ENCODE measurements at places on chromosomes 7 and 10. TPM values are rescaled to one million over a fixed set of nuclear protein-coding genes. Genes with fewer than 3 reads are reported as not detected.

DNA sequence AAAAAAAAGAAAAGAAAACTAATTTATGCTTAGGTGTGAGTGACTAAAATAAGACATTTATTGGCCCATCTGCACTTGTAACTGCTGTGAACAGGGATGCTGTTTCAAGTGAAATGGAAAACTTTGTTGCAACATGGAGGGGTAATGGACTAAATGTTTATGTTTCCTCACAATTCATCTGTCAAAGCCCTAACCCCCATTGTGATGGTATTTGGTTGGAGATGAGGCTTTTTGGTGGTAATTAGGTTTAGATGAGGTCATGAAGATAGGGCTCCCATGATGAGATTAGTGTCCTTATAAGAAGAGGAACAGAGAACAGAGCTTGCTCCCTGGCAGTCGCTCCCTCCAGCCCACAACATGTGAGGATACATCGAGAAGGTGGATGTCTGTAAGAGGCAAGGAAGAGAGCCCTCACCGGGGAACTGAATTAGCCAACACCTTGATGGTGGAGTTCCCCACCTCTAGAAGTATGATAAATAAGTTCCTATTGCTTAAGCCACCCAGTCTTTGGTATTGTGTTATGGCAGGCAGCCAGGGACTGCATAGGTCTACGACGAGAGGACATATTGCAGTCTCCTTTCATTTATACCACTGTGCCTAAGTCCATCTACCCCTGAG lies 28.6 kb upstream of the VCL start:
- no peak overlapping the region for H3K27ac ChIP-seq
- H3K27me3 ChIP-seq = no peaks in the 10 kb centered on the region
- no peaks in the 10 kb centered on the region for H3K36me3 ChIP-seq
- peaks cover 37% of the 10 kb centered on the region for H3K4me1 ChIP-seq

DNA sequence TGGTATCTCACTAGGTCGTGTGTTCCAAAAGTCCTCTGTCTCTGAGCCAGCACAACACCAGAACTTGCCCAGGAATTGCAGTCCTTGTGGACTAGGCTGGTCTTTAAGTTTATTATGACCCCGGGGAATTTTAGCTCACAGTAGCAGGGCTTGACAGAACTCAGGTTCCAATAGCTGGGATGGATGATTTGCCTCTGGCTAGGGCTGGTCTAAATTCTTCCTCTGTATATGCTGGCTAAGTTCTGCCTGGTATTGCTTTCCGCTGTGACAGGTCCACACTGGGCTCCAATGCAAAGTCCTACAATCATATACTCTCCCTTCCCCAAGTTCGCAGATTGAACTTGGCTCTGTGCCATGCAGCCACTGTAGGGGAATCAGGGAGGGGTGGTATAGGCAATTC lies 52.5 kb downstream of the FAS start:
- DNase-seq = no peak
- no peaks in the 10 kb centered on the region for H3K4me1 ChIP-seq
- no peak overlapping the region for H3K27ac ChIP-seq
- H3K4me3 ChIP-seq = no peak overlapping the region

GRCh38 chr10:86035791-86036543 lies 330.6 kb downstream of the GRID1 start:
- no peaks in the 10 kb centered on the region for H3K27me3 ChIP-seq
- no peaks in the 10 kb centered on the region for H3K36me3 ChIP-seq
- H3K4me3 ChIP-seq = no peak overlapping the region
- H3K27ac ChIP-seq = no peak overlapping the region
- no peaks in the 10 kb centered on the region for H3K4me1 ChIP-seq
- no peak for DNase-seq

GRCh38 chr10:79350407-79351154 lies 3.3 kb downstream of the PPIF start:
- no peak overlapping the region for H3K4me3 ChIP-seq
- H3K27me3 ChIP-seq = no peaks in the 10 kb centered on the region
- H3K36me3 ChIP-seq = peaks cover 35% of the 10 kb centered on the region

- DNase-seq = peak; percentile 66
- H3K36me3 ChIP-seq = no peaks in the 10 kb centered on the region
- H3K27me3 ChIP-seq = no peaks in the 10 kb centered on the region
- no peak overlapping the region for H3K4me3 ChIP-seq
- no peak overlapping the region for H3K27ac ChIP-seq
These were observed 229.9 kb downstream of the MAD1L1 start for GRCh38 chr7:2002561-2003450.

DNA sequence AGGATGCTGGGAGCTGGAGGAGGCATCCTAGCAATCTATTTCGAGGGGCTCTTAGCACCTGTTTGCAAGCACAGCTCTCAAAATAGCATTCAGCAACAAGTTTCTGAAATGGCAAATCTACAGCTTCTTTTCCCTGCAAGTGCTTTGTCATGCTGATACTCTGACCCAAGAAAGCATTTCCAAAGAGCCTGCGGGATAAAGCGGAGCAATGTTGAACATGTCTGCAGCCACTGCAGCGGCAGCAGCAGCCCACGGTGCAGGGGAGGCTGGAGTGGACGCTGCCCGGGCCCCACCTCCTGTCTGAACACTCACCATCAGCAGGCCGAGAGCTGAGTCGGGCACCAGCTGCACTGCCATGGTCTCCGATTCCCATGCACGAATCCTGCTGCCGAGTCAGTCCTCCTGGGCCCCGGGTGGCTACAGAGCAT lies 964 bp downstream of the FRMD4A start:
- DNase-seq = no peak
- peaks cover 25% of the 10 kb centered on the region for H3K27me3 ChIP-seq
- H3K36me3 ChIP-seq = no peaks in the 10 kb centered on the region
- peaks cover 25% of the 10 kb centered on the region for H3K4me1 ChIP-seq
- no peak overlapping the region for H3K27ac ChIP-seq

- no peak for DNase-seq
- H3K27me3 ChIP-seq = no peaks in the 10 kb centered on the region
- H3K27ac ChIP-seq = no peak overlapping the region
- no peaks in the 10 kb centered on the region for H3K36me3 ChIP-seq
- no peak overlapping the region for H3K4me3 ChIP-seq
These were observed 85.6 kb downstream of the LRRTM3 start for GRCh38 chr10:67011480-67011879.

DNA sequence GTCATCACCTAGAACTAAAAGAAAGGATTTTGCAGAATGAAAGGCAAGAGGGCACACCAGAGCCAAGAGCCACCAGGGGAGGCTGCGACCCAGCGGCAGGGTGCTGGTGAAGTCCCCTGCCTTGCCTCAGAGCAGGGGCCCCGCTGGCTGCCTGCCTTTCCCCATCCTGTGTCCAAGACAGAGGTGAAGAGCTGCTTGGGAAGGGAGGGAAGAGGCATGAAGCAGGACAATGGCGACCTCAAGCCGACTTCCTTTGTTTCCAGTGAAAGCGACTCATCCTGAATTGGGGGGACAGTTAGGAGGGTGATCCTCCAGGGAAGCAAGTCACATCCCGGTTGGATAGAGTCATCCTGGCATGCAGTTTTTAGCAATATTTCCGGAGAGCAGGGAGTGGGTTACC lies 255.5 kb upstream of the YAE1 start:
- DNase-seq = no peak
- no peak overlapping the region for H3K4me3 ChIP-seq
- no peak overlapping the region for H3K27ac ChIP-seq
- no peaks in the 10 kb centered on the region for H3K36me3 ChIP-seq

DNA sequence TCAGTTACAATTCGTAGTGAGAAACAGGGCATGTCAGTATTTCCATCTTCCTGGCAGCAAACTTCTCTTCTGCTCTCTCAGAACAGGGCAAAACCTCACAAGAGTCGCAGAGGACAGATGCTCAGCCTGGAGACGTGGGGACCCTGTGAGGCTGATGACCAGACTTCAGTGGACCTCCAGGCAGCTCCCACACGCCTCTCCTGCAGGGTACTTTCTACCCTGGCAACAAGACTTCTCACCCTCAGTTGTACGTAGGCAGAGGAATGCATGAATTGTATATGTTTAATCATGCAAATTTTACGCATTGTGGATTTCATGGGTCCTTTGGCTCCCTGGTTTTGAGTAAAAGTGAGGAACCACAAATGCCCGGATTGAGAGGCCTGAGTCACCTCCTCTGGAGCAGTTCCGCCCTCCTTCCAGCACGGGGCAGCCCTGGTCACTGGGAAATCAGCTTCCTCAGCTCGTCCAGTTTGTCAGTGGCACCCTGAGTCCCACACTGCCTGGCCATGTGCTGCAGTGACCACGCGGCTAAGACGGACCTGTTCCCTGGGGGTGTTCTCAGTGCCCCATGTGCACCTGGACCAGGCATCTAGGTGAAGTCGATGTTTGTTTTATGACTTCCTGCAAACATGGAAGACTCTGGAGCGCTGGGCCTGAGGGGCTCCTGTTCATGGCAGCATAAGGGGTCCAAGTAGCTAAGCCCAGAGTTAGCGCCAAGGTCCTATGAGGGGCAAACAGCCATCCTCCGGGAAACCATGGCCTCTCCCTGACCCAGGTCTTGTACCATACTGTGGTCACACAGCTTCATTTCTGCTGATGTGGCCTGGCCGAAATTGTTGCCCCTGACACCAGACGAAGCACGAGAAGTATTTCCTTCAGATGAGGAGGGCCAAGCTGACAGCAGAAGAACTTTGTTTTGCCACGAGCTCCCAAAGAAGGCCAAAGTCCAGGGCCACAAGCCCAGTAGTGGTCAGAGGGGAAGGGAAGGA lies 165.1 kb downstream of the TNS3 start:
- H3K27me3 ChIP-seq = no peaks in the 10 kb centered on the region
- peaks cover 20% of the 10 kb centered on the region for H3K4me1 ChIP-seq
- no peak overlapping the region for H3K4me3 ChIP-seq
- no peak overlapping the region for H3K27ac ChIP-seq

KLLN gene
- total RNA-seq = 2.2 TPM

PRLHR gene
- total RNA-seq = 2.6 TPM

GRCh38 chr7:1593091-1593866 lies 23.4 kb upstream of the PSMG3 start:
- no peak overlapping the region for H3K27ac ChIP-seq
- peaks cover 50% of the 10 kb centered on the region for H3K27me3 ChIP-seq
- peaks cover 7% of the 10 kb centered on the region for H3K4me1 ChIP-seq
- H3K36me3 ChIP-seq = no peaks in the 10 kb centered on the region

GRCh38 chr10:75015442-75015841 lies 96.0 kb upstream of the SAMD8 start:
- peaks cover 15% of the 10 kb centered on the region for H3K36me3 ChIP-seq
- H3K27me3 ChIP-seq = no peaks in the 10 kb centered on the region
- no peak overlapping the region for H3K27ac ChIP-seq
- no peak overlapping the region for H3K4me3 ChIP-seq

CALML3 gene
- not detected for total RNA-seq

DNA sequence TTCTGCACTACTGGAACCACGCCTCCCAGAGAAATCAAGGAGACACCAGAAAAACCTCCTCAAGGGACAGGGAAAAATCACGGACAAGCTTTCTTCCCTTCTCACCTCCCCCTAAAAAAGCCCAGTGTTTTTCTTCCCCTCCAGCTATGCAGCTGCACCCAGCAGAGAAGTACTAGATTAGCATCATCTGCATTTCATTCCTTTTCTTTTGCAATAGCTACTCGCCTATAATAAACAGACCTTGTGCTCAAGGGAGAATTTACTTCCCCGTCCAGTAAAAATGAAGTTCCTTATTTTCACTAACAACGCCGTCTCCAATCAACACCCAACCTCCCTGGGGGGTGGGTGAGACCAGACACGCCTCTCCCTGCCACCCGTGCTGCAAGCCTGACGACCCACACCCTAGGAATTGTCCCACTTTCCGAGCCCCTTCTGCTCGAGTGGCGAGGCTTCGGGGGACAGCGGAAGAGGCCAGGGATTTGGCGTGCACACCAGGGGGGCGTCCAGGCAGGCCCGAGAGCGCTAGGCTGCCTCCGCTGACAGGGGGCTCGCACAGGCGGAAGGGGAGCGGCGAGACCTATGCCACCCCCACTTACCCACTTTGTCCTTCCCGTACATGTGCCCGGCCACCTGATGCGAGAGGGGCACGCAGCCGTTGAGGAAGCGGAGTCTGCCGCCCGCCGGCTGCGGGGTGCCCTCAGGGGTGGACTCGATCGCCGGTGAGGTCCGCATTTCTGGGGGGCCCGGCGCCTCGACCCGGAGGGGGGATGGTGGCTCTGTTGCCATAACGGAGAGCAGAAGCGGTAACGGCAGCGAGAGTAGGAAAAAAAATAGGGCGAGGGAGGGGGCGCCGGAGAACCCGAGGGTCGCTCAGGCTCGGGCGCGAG lies 625 bp downstream of the IPMK start:
- peak overlapping the region; percentile 99 for H3K27ac ChIP-seq
- H3K4me1 ChIP-seq = peaks cover 30% of the 10 kb centered on the region
- peak overlapping the region; percentile 99 for H3K4me3 ChIP-seq
- peaks cover 4% of the 10 kb centered on the region for H3K36me3 ChIP-seq

- no peaks in the 10 kb centered on the region for H3K27me3 ChIP-seq
- no peaks in the 10 kb centered on the region for H3K4me1 ChIP-seq
- no peak for DNase-seq
- no peak overlapping the region for H3K27ac ChIP-seq
These were observed 44.7 kb downstream of the MYO3A start for GRCh38 chr10:25978771-25979170.

DNA sequence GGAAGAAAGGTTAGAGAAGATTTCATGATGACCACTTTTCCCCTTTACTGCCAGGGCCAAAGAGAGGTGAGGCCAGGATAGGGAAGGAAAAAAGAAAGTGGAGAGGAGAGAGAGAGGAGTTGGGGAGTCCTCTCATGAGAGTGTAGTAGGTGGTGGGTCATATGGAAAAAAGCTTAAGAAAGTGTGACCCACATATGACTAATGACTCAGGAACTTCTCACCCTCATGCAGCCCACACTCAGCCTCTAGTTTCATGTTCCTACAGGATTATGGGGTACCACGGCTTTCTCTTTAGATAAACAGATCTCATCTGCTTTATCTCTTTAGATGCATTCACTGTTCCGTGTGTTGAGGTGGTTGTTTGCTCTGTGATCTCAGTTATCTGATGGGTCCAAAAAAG lies 462.5 kb upstream of the IGFBP3 start:
- H3K36me3 ChIP-seq = no peaks in the 10 kb centered on the region
- peaks cover 7% of the 10 kb centered on the region for H3K4me1 ChIP-seq
- H3K27ac ChIP-seq = no peak overlapping the region
- no peak for DNase-seq

DNA sequence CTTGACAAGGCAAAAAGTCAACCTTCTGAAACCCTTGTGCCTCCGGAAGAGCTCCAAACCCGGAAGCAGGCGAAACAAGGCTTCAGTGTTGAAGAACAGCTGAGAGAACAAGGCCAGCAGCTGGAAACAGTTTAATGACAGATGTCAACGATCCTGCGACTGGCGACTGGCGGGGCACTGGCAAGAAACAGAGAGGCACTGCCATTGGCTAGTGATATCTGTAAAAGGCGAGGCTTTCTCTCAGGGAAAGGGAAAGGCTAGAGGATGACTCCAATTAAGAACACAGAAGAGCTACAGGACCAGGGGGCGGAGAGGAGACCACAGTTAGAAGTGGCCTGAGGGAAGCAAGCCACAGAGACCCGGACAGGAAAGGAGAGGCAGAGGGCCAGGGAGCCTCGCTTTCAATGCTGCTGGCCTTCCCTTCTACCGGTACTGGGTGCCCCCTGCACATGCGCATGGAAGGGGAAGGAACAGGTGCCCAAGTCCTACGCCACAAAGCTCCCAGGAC lies 19.4 kb downstream of the ITGB1 start:
- no peak for DNase-seq
- peak overlapping the region; percentile 53 for H3K4me3 ChIP-seq
- no peaks in the 10 kb centered on the region for H3K27me3 ChIP-seq

DNA sequence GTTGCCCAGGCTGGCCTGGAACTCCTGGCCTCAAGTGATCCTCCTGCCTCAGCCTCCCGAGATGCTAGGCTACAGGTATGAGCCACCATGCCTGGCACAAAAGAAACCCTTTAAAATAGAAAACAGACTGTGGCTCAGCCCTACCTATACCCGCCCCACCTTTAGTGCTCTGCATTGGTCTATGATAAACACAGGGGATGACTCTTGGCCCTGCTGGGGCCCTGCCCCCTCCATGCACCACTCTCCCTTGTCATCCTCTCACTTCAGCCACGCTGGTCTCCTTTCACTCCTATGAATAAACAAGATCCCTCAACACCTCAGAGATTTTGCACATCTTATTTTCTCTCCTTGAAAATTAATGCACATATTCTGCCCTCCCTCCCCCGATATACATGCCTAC lies 251.4 kb upstream of the KLF14 start:
- H3K27ac ChIP-seq = no peak overlapping the region
- H3K4me1 ChIP-seq = peaks cover 12% of the 10 kb centered on the region
